ENCODE measurements at places on chromosomes 4 and X. TPM values are rescaled to one million over a fixed set of nuclear protein-coding genes. Genes with fewer than 3 reads are reported as not detected.

ARSD gene
- 13.5 TPM for total RNA-seq

GLRA2 gene
- total RNA-seq, result not detected

POU3F4 gene
- not detected for total RNA-seq

ZNF711 gene
- 34.5 TPM for total RNA-seq

JAKMIP1 gene
- total RNA-seq, result not detected

DMRTC1 gene
- 0.62 TPM for total RNA-seq

CC2D2A gene
- total RNA-seq, result 32.3 TPM

HTRA3 gene
- total RNA-seq, result 35.2 TPM

HMGN5 gene
- total RNA-seq, result 5.0 TPM

CENPVL2 gene
- total RNA-seq, result not detected

VEGFD gene
- total RNA-seq, result 12.3 TPM

ASMT gene
- total RNA-seq, result not detected

RWDD4 gene
- 39.2 TPM for total RNA-seq

CSN2 gene
- total RNA-seq, result not detected

CCNI gene
- total RNA-seq, result 216 TPM

DNA sequence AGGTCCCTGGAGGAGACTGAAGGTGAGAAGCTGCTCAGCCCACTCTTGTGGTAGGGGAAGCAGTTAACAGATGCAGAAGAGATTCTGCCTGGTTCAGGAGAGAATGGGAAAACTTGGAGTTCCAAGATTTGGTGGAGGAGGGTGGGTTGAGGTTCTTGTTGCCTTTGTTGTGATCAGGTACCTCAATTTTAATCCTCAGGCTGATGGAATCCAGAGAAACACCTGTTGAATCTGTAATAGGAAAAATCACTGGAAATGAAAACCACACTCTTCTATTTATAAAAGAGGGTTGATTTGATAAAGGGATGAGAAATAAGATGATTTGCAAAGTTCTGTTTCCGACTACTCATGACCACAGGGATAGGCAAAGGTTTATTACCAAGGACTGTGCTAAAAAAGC lies 132.1 kb downstream of the EDA start:
- DNase-seq, result no peak

- DNase-seq, result no peak
Measured at GRCh38 chr4:113783701-113784100, 22.2 kb upstream of the CAMK2D start.

DNA sequence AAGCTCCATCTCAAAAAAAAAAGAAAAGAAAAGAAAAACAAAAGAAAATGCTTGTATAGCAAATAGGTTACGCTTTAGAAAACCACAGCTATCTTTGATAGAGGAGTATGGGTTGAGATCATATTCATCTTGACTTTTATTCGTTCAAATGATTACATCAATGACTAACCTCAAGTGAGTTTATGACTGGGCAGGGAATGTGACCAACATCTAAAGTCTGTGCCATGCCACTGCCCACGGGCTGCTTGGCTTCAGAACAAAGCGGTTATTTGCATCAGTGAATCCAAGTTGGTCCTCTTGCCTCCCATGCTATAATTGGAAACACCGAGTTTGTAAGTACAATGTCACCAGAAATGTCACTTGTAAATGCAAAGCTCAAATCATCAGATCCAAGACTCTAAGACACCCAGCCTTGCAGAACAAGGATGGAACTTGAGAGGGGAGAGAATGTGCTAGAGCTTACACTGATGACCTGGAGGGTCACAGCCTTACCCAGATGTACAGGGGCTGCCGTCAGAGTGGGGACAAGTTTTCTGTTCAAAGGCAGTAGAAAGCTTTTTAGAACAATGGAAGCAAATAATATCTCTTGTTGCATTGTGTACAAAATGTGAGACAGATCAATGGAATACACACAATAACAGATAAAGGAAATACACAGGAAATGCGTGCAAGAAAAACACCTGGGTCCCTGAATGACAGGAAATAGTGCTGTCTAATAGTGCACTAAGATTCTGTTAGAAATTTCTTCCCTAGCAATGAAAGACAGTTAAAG lies 8.4 kb upstream of the OPN1LW start:
- DNase-seq, result no peak

- no peak for DNase-seq
Measured at GRCh38 chr4:43457866-43458265, 565.4 kb downstream of the GRXCR1 start.

DNA sequence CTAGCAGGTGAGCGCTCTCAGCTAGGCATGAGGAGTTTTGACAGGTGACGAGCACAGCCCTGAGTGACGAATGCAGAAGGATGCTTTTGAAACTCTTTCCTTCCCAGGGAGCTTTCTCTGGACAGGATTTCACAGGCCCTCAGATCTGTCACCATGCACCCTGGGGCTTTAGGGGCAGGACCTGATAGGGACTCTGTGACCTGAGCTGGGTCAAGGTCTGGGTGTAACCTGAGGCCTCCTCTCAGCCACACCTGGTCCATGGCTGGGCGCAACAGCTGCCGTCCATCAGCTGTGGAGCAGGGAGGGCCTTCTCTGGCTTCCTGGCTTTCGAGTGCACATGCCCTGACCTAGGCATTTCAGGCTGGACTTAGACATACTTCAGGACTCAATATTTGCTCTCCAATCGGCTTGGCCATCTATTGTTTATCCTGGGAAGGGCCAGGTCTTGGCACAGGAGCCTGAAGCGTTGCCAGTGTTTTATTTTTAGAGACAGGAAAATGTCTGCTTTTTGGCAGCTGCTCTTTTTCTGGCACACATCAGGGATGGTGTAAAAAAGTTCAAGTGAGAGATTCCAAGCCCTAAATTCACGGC lies 56.4 kb downstream of the C4orf51 start:
- DNase-seq, result peak; percentile 73

GRCh38 chr4:134327274-134328122 lies 125.9 kb upstream of the PABPC4L start:
- no peak for DNase-seq

- DNase-seq, result peak; percentile 79
Measured at GRCh38 chrX:106999002-106999975, 723 bp downstream of the MORC4 start.

GRCh38 chr4:53366301-53366716 lies 448 bp upstream of the SCFD2 start:
- no peak for DNase-seq

DNA sequence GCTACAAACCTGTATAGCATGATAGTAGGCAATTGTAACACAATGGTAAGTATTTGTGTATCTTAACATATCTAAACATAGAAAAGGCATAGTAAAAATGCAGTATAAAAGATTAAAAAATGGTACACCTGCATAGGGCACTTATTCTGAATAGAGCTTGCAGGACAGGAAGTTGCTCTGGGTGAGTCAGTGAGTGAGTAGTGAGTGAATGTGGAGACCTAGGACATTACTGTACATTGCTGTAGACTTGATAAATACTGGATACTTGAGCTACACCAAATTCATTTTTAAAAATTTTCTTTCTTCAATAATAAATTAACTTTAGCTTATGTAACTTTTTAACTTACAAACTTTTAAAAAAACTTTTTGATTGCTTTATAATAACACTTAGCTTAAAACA lies 68.2 kb upstream of the MAML3 start:
- DNase-seq, result no peak

- DNase-seq, result peak; percentile 42
Measured at GRCh38 chr4:147955827-147956558, 224.1 kb downstream of the ARHGAP10 start.

- no peak for DNase-seq
Measured at GRCh38 chr4:133584714-133585113, 435.6 kb downstream of the PCDH10 start.

- no peak for DNase-seq
Measured at GRCh38 chr4:61675464-61675863, 475.3 kb downstream of the ADGRL3 start.

DNA sequence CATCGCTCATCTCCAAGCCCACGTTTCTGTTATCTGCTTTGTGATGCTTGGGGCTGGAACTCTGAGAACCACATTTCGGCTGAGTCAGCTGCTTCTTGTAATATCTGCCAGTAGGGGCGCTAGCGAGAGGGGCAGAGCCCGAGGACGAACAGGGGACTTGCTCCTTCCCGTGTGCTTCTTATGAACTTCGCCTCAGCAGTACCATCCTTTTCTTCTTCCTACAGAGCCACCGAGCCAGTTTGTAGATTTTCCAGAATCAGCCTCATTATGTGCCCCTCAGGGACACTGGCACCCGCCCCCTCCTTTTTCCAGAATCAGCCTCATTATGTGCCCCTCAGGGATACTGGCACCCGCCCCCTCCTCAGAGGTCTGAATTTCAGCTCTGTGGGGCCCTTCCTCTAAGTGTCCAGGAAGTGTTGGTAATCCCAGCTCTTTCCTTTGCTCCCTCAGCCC lies 441.7 kb upstream of the RASGEF1B start:
- peak; percentile 73 for DNase-seq

GRCh38 chrX:51747671-51748070 lies 4.4 kb downstream of the GSPT2 start:
- DNase-seq, result no peak

DNA sequence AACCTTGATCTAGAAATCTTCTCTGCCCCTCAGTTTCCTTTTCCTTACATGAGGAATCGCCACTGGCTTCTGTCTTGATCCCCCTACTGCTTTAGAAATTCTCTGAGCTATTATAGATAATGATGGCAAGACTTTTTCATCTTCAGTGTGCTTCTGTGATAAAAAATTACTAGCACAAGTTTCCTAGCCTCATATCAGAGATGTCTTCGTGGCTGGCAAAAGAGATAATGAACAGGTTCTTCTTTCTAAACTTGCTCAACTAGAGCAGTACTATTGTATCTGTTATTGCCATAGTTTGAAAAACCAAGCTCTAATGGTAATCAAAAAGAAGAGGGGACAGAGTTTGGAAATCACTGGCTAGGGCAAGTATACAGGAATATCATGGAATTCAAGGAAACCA lies 4.1 kb upstream of the PDGFC start:
- DNase-seq, result no peak

DNA sequence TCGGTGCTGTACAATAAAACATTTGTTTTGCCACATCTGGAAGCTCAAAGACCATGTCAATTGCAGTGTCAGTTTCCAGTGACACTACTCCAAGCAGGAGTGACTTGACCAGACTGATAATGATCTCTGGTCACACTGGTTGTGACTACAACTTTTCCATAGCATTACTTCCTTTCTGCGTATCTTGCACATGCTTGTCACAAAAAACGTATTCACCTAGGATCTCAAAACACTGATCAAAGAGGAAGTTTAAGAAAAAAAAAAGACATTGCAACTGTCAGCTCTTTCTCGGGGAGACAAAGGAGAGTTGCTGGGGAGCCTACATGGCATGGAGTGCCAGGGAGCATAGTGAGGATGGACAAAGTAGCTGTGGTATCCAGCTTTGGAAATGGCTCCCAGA lies 60.6 kb downstream of the OPHN1 start:
- no peak for DNase-seq

All from tongue (tissue), 3 donors.